ENCODE measurements at places on chromosomes 12 and 14.

DNA sequence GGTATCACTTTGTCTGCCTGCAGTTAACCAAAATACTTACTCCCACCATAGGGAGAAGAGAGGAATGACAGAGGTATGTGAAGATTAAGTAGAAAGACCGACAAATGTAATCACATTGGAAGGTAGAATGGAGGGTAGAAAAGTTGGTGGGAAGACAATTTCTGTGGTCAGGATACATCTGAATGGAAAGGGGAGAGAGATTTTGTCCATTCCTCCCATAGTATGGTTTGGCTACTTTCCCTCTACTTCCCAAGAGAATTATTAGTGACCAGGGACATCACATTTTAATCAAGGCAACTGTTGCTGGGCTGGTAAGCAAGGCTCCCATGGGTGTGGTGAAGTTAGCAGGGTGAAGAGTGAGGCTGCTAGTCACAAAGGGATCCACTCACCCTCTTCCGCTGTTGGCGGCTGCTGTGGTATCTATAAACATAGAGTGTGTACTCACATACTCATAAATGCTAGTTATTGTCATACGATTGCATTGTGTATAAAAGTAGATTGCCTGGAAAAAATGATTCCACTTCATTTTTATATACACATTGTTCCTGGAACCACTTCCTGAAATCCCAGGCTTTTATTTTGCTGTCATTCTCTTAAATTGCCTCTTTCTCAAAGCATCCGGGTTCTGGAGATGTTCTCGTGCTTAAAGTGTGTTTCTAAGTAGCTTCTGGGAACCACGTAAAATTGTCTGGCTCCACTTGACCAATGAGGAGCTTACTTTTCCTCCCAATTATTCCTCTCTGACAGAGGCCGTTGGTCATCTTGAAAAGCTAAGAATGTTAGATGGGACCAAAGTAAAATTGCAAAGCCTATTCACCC lies 413.1 kb downstream of the ZFP36L1 start:
- peak; percentile 88 for DNase-seq

DNA sequence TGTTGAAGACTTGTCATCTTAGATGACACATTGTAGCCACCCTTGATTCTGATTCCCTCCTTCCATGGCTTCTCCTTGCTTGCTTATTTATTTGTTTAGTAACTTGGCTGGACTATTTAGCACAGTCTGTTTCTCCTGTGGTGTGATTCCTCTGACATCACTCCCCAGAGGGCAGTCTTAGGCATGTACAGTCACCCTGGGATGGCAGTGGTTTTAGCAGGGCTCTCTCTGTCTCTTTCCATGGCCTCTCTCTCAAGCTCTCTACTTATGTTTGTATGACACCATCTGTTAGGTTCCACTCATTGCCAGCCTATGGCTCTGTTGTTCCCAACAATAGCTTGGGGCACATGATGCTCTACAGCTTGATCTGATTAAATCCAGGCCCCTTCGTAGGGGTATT lies 158.3 kb downstream of the ADGRD1 start:
- DNase-seq: no peak

DNA sequence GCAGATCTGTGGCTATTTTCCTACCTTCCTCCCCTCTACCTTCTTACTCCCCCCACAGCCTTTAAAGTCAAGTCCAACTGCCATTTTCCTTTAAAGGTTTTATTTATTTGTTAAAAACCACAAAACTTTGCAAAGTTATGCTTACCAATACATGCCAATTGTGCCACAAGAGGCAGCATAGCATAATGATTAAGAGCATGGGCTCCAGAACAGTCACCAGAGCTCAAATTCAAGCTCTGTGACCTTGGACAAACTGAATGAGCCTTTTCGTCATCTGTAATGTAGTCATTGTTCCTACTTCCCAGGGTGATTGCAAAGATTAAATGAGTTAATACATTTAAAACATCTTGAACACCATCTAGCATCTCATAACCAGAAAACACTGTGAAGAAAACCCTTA lies 13.0 kb upstream of the FMNL3 start:
- no peak for DNase-seq

DNA sequence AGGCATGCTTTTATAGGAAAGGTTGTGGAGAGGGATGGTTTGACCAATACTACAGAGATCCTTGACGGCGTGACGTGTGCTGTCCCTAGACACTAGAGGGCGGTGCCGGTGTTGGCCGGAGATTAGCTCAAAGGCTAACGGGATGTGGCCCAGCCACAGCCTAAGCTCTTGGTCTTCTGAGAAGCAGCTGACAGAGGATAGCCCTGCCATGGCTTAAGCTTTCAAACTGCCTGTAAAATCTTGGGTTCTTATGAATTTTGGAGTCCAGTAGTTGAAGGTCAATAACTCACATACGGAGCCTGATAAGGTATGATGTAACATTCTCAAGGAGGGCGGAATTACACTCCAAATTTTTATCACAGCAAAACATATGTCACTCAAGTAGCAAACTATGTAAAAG lies 515.7 kb upstream of the ATXN7L3B start:
- peak; percentile 35 for DNase-seq

GRCh38 chr12:66945189-66945817 lies 266.4 kb upstream of the GRIP1 start:
- DNase-seq: no peak

DNA sequence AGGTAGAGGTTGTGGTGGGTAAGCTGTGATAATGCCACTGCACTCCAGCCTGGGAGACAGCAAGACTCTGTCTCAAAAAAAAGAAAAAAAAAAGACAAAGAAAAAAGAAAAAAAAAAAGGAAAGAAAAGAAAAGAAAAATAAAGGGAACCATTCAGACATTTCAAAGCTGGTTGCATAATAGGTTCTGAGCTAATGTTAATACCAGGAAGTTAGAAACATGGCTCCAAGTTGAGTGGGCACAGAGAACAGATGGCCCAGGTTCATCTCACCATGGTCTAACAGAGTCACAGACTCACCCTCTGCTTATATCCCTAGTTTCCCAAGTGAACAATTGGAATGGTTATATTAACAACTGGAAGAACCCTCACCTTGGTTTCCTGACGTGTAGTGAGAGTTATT lies 17.4 kb upstream of the ZDHHC17 start:
- no peak for DNase-seq

DNA sequence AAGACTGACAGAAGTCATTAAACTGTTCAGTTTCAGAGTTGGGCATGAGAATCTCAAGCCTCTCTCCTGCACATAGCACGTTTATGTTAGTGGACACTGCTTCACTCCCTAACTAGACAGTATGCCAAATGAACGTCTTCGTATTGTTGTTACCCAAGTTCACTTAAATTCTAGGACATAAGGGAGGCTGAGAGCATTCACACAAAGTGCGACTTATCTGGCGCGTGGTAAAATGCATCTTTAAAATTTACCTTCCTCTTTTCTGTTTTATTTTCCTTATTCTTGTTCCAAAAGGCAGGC lies 166.3 kb downstream of the AKAP6 start:
- no peak for DNase-seq

DNA sequence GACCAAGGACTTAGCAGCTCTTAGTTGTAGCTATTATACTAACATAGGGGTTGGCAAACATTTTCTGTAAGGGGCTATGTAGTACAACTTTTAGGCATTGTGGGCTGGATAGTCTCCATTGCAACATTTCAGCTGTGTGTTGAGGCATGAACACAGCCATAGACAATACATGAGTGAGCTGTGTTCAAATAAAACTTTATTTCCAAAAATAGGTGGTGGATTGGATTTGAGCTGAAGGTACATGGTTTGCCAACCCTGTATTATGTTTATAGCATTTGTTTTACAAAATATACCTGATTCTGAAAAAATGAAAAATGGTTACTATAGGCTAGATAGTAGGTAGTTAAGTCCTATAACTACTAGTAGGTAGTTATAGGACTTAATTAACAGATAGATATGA lies 40.5 kb downstream of the ETNK1 start:
- no peak for DNase-seq

DNA sequence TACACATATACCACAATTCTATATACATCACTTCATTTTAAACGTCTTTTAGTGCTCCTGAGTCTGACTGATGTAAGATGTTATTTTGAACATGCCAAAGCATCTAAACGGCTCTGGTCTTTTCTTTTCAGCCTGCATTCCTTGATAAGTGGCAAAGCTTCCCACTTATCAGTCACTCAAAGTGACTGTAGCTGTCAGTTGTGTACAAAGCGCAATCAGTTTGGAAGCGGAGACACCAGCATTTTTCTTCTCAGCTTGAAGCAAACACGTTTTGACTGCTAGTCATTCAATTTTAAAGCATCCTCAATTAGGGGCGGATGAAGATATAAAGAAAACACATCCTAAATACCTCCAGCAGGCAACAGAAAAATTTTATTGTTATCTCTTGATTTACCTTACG lies 226.8 kb downstream of the SOX5 start:
- no peak for DNase-seq

DNA sequence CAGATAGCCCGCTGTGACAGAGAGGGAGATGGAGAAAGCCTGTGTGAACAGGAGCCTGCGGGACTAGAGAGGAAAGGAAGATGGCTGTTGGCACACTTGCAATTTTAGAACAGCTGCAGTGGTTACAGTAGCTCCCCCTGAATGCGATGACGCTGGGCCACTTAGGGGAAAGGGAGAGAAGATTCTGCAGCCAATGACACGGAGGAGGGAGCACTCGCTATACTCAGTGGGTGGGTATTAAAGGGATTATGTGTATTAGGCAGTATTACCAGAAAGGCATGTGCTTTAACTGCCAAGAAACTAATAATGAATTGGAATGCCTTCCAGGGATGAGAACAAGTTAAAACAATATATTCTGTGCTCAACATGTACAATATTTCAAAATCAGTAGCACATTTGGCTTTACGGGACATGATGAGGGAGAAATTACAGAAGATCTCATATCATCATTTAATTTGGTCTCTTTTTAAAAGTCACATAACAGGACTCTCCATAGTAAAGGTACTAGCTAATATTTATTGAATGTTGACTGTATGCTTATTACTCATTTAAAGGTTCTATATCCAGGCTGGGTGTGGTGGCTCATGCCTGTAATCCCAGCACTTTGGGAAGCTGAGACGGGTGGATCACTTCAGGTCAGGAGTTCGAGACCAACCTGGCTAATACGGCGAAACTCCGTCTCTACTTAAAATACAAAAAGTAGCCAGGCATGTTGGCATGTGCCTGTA lies 35.9 kb upstream of the FOS start:
- DNase-seq: no peak

- DNase-seq: no peak
These were observed 203.8 kb upstream of the RGS6 start for GRCh38 chr14:71728386-71728785.

- DNase-seq: peak; percentile 9
These were observed 28.8 kb downstream of the MAP3K9 start for GRCh38 chr14:70780396-70781075.

- no peak for DNase-seq
These were observed 128.8 kb downstream of the PAPOLA start for GRCh38 chr14:96631030-96631429.

DNA sequence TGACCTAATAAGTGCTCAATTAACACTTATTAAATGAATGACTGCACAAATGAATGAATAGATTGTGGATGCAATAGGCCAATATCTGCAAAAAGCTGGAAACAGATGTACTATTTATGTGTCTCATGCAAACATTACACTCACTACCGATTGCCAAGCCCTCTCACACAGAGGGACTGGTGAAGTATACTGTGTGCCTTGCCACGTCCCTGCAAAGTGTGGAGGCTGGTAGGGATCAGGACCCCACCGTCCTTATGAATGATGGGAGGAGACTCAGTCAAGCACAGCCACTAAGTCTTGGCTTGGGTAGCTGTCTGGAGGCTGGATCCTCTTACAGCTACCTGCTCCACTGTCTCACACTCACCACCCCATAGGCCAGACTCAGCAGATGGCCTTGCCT lies 3.9 kb upstream of the TUNAR start:
- DNase-seq: no peak

- DNase-seq: no peak
These were observed 68.9 kb downstream of the ALG10B start for GRCh38 chr12:38385486-38385885.

DNA sequence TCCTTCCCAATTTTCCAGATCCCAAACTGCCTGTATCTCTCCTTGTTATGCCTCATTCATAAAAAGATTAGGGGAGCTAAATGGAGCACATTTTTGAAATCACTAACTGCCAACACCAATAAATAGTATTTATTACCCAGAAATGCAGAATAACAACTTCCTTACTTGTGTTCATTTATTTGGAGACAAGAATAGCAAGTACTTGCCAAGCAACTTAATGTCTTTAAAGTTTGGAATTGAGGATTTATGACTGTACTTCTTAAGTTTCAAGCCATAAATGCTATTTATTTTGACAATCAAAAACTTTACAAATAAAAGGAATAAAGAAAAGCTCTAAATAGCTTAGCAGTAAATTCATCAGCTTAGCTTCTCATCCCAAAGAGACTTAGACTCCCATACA lies 626.1 kb upstream of the NOVA1 start:
- no peak for DNase-seq

- DNase-seq: no peak
These were observed 86.4 kb upstream of the NOS1 start for GRCh38 chr12:117447665-117448366.

GRCh38 chr12:92722897-92723296 lies 20.1 kb downstream of the PLEKHG7 start:
- DNase-seq: no peak

DNA sequence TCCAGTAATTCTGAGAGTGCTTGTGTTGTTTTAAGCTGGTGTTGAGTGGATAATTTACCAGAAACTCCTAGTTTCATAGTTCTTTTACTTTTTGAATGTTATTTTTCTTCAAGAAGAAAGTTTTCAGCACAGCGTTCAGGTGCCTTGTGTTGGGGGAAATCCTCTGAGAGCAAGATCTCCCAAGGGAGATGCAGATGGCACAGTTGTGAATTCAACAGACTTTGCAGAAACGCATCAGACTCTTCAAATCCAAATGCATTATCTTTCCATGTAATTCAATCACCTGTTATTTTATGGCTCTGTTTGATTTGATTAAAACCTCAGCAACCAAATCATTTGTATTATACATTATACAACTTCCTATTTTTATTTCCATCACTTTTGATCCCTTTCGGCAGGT lies 439.9 kb downstream of the EGLN3 start:
- DNase-seq: no peak

DNA sequence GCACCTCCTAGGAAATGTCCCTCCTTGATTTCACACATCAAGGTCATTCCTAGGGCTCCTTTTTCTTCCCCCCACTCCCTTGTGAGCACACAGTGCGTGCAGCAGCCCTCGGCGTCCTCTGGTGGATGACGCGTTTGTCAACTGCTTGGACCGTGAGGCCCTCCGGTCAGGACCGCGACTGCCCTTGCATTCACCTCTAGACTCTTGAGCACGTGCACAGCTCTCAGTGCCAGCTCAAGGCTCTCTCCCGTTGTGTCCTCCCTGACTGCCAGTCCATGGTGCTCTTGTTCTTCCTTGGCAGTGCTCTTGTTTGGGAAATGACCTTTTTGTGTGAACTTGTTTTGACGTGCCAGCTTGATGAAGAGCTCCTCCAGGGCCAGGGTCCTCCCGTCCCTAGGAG lies 67.9 kb downstream of the TSPAN9 start:
- no peak for DNase-seq

Data from DMS153 (cell line).